ENCODE measurements at places on chromosomes 3 and 15. TPM values are rescaled to one million over a fixed set of nuclear protein-coding genes. Genes with fewer than 3 reads are reported as not detected.
A peak's percentile ranks its signal among the peaks of the same experiment; 100 is the strongest.

GRCh38 chr15:83443076-83443847 lies 3.9 kb upstream of the SH3GL3 start:
- H3K36me3 ChIP-seq: no peaks in the 10 kb centered on the region
- H3K4me3 ChIP-seq: no peak overlapping the region
- H3K4me1 ChIP-seq: peaks cover 10% of the 10 kb centered on the region
- H3K27ac ChIP-seq: no peak overlapping the region
- H3K27me3 ChIP-seq: peaks cover 54% of the 10 kb centered on the region

- peaks cover 59% of the 10 kb centered on the region for H3K4me1 ChIP-seq
- no peak for DNase-seq
- no peak overlapping the region for H3K4me3 ChIP-seq
Observed at GRCh38 chr3:32306072-32306471, 67.6 kb downstream of the CMTM8 start.

DNA sequence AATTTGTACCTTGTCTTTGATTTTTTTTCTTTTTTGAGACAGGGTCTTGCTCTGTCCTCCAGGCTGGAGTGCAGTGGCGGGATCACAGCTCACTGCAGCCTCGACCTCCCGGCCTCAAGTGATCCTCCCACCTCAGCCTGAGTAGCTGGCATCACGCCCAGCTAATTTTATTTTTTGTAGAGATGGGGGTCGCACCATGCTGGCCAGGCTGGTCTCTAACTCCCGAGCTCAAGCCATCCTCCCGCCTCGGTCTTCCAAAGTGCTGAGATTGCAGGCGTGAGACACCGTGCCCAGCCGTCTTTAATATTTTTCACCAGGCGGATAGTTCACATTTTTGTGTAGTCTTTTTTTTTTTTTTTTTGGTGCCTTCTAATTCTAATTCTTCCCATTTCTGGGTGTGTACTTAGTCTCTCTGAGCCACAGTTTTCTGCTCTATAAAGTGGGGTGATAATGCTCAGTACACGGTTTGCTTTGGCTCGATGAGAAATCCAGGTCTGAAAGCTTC lies 528 bp upstream of the TATDN2 start:
- H3K4me1 ChIP-seq: peaks cover 59% of the 10 kb centered on the region
- no peak for DNase-seq
- H3K36me3 ChIP-seq: peaks cover 24% of the 10 kb centered on the region
- peak overlapping the region; percentile 72 for H3K27ac ChIP-seq

- DNase-seq: no peak
- no peak overlapping the region for H3K27ac ChIP-seq
- H3K36me3 ChIP-seq: peaks cover 10% of the 10 kb centered on the region
- peaks cover 24% of the 10 kb centered on the region for H3K4me1 ChIP-seq
- H3K27me3 ChIP-seq: no peaks in the 10 kb centered on the region
Observed at GRCh38 chr15:90460142-90460824, 69.4 kb upstream of the CRTC3 start.

Gene CD80
- 11.9 TPM for total RNA-seq

Gene CPA3
- not detected for total RNA-seq
